ENCODE measurements at places on chromosomes 16 and 17. TPM values are rescaled to one million over a fixed set of nuclear protein-coding genes. Genes with fewer than 3 reads are reported as not detected.

- no peak for DNase-seq
Measured at GRCh38 chr16:7492122-7492521, 159.5 kb downstream of the RBFOX1 start.

DNA sequence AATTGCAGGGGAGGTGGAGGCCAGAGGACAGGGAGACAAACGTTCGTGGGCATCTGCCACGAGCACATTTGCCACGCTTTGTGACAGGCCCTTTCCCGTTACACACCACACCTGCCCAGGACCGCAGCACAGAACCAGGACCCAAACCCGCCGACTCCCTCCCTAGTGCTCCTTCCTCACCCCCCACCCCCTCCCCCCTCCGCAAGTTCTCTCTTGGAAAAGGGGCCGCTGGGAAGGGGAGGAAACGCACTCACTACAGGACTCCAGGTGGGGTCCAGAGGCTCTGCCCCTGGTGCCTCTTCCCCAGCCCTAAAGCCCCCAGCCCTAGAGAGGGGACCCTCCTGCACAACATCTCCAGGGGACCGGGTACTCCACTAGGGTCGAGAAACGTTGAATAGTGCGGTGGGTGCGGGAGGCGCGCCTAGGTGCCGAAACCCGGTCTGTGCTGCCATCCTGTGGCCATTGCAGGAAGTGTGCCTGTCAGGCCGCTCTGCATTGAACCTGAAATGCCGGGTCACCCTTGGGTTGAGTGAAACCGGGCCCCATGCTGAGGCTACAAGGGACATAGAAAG lies 21.9 kb upstream of the EIF1 start:
- peak; percentile 95 for DNase-seq

Gene CHST5
- not detected for total RNA-seq

GRCh38 chr17:80940171-80941123 lies 51.2 kb upstream of the CHMP6 start:
- no peak for DNase-seq

Gene PARD6A
- 4.4 TPM for total RNA-seq

Gene C16orf92
- total RNA-seq = not detected

DNA sequence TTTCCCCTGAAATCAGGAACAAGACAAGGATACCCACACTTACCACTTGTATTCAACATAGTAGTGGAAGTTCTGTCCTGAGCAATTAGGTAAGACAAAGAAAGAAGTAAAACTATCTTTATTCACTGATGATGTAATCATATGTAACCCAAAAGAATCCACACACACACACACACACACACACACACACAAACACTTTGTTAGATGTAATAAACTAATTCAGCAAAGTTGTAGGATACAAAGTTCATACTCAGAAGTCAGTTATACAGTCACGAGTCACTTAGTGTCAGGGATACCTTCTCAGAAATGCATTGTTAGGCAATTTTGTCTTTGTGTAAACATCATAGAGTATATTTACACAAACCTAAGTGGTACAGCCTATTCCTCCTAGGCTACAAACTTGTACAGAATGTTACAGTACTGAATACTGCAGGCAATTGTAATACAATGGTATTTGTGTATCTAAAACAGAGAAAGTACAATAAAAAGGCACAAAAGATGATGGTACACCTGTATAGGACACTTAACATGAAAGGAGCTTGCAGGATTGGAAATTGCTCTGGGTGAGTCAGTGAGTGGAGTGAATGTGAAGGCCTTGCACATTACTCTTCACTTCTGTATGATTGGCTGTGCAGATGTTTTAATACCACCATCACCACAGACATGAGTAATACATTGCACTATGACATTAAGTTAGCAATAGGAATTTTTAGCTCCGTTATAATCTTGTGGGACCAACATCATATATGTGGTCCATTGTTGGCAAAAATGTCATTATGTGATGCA lies 370.1 kb downstream of the ZFHX3 start:
- no peak for DNase-seq

Gene KRT20
- not detected for total RNA-seq

- DNase-seq = no peak
Measured at GRCh38 chr17:63714550-63715277, 14.8 kb upstream of the LIMD2 start.

- peak; percentile 38 for DNase-seq
Measured at GRCh38 chr16:85061566-85061965, 34.0 kb downstream of the KIAA0513 start.

GRCh38 chr16:89217388-89218191 lies at the start of gene ZNF778:
Gene ZNF778 (plus strand): TSS chr16:89217703. CDS start chr16:89221128, 3,425 bp downstream.
- DNase-seq = peak; percentile 92

DNA sequence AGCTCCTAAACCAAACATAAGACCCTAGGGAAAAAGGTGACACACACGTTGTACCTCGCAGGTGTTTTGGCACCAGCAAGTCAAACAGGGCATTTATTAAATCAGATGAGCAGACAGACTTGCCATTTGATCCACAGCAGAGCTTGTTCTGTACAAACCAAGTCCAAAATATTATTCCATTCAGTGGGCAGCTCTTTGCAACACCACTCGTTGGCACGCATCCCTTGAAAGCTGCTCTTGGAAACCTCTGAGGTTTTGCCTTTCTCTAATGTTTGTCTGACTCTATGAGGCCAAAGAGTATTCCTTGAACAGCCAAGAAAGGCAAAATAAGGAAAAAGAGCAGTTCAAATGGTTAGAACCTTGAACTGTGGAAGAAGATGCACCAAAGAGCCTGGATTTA lies 12.7 kb downstream of the TMEM100 start:
- DNase-seq = no peak

- no peak for DNase-seq
Measured at GRCh38 chr17:77869041-77869599, 89.4 kb upstream of the TNRC6C start.

GRCh38 chr16:4709481-4709880 lies 16.1 kb downstream of the NUDT16L1 start:
- no peak for DNase-seq

Gene TBX2
- 0.09 TPM for total RNA-seq

DNA sequence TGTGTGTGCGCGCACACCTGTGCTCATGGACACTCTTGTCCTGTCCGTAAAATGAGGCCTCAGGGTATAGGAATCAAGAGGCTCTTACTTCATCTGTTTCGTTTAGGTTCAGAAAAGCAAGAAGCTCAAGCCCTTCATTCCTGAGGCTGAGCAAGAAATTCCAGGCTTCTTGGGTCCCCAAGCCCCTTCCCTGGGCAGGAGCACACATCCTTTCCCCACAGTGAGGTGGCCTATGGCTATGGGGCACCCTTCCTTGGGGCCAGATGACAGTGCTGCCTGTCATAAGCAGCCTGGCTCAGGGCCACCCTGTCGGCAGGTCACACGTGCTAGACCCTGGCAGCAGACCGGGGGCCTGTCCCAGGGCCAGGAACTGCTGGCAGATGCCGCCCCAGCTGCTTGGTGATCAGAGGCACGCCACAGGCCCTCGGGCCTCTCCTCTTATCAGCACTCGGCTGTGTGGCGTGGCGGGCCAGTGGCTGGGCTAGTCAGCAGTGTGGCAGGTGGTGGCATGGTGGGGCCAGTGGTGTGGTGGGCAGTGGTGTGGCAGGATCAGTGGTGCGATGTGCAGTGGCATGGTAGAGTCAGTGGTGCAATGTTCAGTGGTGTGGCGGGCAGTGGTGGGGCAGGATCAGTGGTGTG lies 50.2 kb downstream of the NKD1 start:
- no peak for DNase-seq

- DNase-seq = peak; percentile 37
Measured at GRCh38 chr17:50421308-50422051, 4.5 kb upstream of the ACSF2 start.

GRCh38 chr17:50939542-50939794 lies 73.3 kb upstream of the TOB1 start:
- DNase-seq = no peak

GRCh38 chr17:15087946-15088345 lies 177.2 kb downstream of the PMP22 start:
- DNase-seq = no peak

Measured in natural killer cell (primary cell).